Vagina (tissue), 2 donors: ENCODE measurements at places on chromosomes 2 and 18. TPM values are rescaled to one million over a fixed set of nuclear protein-coding genes. Genes with fewer than 3 reads are reported as not detected.

Gene GNLY
- 3.2 TPM for total RNA-seq

Gene ST6GAL2
- total RNA-seq, result 2.9 TPM

Gene MPP4
- total RNA-seq, result 0.74 TPM

DNA sequence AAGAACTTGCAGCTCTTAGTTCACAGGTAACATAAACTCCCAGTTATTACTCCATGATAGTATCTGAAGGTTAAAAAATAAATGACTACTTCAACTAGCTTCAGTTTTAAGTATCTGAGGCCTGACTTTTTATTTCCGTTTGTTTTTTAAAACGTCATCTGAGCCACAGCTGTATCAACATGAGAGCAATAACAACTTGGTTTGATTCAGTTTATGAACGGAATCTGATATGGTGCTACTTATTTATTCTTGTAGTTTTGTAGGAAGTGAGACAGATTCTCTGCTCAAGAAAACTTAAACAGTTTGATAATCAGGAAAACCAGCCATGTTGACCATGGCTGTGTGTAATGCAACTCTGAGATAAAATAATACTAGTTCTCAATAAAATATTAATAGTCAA is 34.9 kb downstream of the NAB1 start:
- no peak for DNase-seq

DNA sequence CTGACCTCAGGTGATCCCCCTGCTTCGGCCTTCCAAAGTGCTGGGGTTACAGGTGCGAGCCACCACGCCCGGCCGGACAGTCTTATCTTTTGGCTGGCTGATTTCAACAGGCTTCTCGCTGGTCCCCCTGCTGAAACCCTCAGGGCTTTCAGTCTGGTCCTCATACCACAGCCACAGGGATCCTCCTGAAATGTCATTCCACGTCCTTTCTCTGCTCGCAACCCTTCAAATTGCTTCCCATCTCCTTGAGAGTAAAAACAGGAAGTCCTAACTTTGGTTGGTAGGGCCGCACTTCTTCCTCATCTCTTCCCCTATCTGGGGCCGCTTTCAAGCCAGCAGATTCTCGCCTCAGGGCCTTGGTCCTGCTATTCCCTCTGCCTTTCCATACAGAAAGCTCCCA is 1.4 kb upstream of the CAB39 start:
- no peak for DNase-seq

DNA sequence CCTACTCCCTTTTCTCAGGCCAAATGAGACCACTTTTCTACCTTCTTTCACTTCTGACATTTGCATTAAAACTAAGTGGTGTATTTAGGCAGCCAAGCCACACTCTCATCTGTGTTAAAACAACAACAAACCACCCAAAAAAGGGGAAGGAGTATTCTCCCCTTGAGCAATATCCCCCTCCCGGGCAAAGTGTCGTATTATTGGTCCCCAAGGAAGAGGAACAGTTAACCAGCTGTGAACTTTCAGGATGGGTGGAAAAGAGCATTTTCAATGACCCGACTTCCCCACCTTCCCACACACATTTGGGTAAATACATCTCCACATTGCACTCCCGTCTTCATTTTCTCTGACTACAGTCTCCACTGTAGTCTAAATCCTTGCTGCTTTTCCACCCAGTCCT is 44.3 kb downstream of the FEZ2 start:
- no peak for DNase-seq

DNA sequence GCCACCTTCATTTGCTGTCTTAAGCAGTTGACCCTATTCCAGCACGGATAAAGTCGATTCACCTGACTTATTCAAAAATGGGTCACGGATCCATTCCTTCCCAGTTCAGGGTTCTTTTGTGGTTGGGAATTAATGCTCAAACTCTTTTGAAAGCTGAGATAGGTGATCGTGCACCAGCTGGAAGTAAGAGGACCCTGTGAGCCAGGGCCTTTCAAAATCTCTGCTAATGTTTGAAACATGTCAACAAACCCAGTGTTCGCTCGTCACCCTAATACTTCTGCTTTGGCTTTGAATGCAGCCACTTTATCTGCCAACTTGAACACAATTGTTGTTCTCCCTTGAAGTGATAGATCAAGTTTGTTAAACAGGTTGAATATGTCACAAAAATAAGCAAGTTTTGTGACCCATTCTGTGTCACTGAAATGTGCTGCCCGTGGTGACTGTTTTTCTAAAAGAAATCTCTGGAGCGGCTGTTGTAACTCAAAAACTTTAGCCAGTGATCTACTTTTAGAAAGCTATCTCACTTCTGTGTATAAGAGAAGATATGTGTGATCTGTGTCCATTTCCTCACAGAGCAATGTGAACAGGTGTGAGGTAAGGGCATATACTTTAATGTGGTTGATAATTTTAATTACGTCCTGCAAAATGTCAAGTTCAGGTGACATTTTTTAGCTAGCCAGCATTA is 16.9 kb downstream of the HAT1 start:
- no peak for DNase-seq

GRCh38 chr2:207733597-207734240 is 22.3 kb downstream of the CCNYL1 start:
- no peak for DNase-seq

DNA sequence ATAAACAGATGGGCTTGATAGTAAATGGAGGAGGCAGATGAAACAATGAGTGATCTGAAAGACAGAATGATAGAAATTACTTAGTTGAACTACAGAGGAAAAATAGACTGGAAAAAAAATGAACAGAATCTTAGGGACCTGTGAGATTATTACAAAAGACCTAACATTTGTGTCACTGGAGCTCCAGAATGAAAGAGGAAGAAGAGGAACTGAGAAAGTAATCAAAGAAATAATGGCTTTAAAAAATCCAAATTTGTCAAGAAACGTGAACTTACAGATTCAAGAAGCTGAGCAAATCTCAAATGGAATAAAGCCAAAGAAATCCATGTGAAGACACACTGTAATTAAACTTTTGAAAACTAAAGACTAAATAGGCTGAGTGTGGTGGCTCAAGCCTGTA is 28.3 kb downstream of the EVA1A start:
- DNase-seq, result no peak

GRCh38 chr2:172207911-172208310 is 105.2 kb upstream of the DLX2 start:
- DNase-seq, result no peak

GRCh38 chr18:63763831-63764600 is 11.2 kb upstream of the SERPINB7 start:
- DNase-seq, result no peak

DNA sequence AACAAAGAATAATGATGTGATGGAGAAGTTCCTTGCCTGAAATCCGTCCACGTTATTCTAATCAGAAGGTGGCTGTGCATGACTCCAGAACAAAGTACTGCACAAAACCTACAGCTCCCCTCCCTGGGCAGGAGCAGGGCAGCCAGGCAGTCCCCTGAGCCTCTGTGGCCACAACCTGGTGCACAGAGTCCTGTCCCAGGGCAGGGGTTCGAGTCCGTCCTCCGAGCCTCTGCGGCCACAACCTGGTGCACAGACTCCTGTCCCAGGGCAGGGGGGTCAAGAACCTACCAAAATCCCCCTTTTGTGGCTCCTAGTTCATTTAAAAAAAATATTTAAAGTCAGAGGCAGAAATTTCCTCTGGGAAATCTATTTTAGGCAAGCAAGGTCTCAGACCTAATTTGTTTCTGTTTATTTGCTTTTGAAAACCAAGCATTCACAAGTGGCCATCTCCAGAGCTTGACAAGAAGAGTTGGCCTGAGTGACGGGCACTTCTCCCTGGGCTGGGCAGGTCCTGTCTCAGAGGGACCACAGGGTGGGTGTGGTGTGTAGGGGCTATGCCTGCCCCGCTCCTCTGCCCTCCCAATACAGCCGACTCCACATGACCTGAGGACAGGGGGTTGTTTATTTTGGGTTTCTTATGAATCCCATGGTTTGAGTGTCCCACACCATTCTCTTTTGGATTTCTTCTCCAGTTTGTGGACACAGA is 255.9 kb upstream of the PXDN start:
- no peak for DNase-seq

GRCh38 chr2:66253066-66253465 is 181.9 kb upstream of the MEIS1 start:
- no peak for DNase-seq

GRCh38 chr18:42165922-42166513 is 211.0 kb downstream of the PIK3C3 start:
- no peak for DNase-seq

DNA sequence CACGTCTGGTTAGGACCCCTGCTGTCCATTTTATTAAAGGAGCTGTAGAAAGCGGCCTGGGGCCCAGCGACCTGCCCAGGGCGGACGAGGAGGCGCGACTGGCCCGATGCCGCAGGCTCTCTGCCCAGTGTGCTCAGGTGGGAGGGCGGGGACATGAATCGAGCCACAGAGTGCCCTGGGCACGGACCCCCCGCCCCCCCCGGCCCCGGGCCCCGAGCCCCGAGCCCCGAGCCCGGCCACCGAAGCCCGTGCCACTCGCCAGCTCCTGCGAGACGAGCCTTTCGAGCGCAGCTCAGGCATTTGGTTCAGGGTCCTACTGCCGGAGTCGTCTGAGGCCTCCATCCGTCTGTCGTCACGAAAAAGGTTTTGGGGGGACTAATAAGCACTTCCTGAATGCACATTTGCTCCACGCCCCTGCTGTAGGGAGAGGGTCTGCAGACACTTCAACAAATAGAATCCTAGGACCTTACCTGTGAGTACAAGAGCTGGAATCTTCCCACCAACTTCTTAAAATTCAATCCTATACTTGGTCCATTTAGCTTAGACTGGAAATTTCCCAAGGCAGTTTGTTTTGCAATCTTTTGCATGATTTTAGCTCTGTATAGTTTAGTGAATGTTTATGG is 602 bp upstream of the ADAM17 start:
- no peak for DNase-seq

DNA sequence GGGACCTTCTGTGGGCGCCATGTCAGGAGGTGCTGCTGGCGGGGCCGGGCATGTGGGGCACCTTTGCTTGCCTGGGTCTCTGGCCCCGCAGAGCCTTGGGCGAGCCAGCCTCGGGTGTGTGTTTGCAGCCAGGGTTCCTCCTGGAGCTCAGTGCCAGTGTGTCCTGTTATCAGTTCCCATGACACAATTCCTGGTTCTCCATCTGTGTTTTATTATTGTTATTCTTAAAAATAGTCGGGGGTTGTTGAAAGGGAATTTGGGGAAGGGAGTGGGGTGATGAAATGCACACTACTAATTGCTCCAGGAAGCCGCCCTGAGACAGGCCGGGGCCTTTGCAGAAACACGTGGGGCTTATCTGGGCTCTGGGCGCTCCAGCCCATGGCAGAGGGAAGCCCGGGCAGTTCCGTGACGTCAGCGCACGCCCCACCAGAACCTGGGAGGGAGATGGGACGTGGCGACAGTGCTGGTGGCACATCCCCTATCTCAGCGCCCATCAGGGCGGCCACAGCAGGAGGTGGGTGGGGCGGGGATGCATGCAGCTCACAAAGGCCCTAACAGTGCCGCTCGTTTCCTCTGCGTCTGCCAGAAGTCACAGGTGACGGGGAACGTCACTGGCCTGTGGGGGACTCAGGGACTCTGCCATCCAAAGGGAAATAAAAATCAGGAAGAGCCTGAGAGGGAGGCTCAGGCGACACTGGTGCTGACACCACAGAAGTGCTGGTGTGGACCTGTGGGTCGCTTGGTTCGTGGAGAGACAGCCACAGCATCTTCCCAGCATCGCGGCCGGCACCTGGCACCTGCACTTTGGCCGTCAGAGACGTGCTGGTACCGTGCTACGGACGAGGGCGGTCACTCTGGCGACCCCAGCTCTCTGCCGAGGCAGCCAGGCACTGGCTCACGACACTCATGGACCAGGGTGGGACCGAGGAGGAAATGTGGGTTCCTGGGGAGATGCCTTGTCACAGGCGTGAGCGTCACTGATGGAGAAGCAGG is 131.0 kb downstream of the NFATC1 start:
- no peak for DNase-seq

DNA sequence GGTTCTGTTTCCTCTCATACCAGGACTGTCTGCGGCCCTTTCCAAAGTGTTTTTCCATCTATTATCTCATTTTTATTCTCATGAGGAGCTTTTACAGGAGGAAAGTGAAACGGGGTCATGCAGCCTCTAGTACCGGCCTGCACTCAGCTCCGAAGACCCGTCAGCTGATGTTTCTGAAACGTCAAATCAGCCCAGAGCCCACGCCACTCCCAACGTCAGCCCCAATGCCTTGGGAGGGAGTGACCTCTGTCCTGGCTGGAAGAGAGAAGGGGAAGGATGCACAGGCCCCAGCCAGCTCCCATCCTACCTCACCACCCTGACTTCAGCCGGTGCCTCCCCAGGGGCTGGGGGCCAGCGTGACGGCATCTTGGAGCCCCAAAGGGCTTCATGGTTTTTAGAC is 58.5 kb downstream of the ADCY3 start:
- no peak for DNase-seq

- DNase-seq, result no peak
These were observed 31.1 kb downstream of the TMEM178A start for GRCh38 chr2:39696838-39697237.

DNA sequence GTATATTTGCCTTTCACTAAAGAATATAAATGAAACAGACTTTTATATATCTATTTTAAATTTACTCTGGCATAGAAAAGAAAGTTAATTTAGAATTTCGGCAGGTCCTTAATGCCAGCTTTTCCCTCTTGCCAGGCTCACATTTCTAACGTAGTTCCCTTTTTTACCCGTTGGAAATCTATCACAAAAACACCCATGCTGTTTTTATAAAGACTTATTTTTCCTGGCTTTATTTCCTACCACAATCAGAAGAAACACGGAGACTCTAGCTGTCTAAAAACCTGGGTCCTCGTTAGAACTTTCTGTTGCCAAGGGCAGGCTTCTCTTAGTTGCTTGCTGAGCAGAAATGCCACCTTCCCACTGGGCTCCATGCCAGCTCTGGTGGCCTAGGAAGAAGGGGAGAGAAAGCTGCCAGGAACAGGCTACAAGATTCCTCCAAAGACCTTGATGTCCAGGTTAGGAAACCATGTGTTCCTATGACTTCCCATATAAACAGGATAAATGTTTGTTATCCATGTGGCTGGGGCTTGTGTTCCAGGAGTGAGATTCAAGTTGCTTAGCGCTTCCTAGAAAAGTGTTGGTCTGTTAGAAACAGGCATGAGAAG is 17.8 kb upstream of the TMEM18 start:
- DNase-seq, result no peak

GRCh38 chr2:9029721-9030120 is 26.2 kb upstream of the MBOAT2 start:
- DNase-seq, result no peak

GRCh38 chr2:195601361-195601760 is 55.7 kb upstream of the SLC39A10 start:
- DNase-seq, result no peak

DNA sequence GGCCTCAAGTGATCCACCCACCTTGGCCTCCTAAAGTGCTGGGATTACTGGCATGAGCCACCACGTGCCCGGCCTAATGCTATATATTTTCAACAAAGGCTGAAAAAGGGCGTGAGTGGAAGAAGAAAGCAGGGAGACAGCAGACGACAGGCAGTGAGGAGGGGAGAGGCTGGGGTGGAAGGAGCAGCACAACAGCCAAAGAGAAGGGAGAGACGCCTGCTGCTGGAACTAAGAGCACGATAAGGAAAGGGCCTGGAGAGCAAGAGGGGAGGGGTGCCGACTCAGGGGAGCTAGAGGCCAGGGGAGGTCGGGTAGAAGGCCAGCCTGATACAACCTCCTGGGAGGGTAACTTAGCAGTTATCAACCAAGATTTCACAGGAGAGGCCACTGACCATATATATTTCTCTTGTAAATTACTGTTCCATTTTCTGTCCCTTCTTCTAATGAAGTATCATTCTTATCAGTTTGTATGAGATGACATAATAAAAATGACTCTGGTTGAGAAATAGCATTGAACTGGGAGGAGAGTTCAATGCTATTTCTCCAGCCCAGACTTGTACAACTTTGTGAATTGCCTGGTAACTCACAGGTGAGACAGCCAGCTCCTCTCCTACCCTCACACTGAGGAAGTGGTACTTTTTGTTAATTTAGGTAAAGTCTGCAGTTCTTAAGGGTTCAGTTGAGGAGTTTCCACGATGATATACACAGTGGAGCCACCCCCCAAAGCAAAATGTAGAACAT is 5.8 kb upstream of the RNU4ATAC start:
- DNase-seq, result no peak
